ENCODE measurements at places on chromosomes 7 and 10.

DNA sequence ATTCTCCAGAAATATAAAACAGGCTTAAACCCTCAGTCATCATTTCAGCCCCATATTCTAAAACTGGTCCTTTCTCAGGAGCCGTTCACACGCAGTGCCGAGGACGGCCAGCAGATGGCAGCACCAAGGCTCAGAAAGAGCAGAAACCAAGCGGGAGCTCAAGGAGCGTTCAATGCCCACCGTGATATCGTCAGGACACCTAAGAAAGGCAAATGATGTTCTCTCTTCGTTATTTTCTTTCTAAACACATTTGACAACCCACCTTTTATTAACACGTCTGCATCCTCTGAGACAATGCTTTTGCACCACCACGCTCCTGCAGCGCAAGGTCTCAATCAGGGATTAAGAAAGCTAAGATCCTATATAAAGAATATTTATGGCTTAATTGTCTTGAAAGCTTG lies 45.7 kb upstream of the RBM33 start:
- peak; percentile 91 for DNase-seq

DNA sequence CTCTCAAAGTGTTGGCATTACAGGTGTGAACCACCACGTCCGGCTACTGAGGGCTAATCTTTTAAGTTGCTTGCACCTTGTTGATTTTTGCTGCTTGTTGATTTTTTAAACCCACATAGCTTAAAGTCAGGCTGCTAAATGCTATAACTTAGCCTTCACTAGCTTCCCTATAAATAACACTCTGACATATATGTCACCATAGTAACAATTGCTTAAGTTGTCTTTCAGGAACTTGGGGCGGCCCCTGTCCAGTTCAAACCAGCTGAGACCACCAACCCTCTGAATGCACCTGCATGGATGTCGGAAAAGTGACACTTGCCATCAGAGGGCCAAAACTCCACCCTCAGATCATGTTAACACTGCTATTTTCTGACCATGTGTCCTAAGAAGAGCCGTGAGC lies 47.3 kb downstream of the ST8SIA6 start:
- no peak for DNase-seq

GRCh38 chr7:55557666-55558188 lies 14.6 kb downstream of the VOPP1 start:
- DNase-seq = no peak

DNA sequence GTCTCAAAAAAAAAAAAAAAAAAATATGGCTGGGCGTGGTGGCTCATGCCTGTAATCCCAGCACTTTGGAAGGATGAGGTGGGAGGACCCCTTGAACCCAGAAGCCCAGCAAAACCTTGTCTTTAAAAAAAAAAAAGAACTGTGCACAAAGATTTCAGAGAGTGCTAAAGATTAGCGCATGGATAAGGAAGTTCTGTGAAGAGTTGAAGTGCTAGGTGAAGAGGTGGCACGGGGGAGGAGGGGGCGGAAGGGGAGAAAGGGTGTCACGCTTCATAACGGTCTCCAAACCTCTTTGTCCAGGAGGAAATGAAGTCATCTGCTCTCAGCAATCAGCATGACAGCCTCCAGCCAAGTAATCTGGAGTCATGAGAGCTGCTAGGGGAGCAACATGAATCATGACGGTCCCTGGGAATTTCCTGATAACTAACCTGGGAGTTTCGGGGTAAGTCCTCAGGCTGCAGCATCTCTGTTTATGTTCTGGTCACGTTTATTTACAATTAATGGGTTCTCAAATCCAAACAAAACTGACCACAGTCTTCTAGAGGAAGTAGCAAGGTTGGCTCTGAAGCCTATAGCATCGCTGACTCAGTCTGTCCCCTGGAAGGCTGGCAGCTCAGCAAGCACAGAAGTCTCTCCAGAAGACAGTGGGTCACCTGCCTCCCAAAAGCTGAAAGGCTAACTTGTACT lies 1.9 kb upstream of the PLAU start:
- no peak for DNase-seq
